ENCODE measurements at places on chromosomes 12 and 14.

DNA sequence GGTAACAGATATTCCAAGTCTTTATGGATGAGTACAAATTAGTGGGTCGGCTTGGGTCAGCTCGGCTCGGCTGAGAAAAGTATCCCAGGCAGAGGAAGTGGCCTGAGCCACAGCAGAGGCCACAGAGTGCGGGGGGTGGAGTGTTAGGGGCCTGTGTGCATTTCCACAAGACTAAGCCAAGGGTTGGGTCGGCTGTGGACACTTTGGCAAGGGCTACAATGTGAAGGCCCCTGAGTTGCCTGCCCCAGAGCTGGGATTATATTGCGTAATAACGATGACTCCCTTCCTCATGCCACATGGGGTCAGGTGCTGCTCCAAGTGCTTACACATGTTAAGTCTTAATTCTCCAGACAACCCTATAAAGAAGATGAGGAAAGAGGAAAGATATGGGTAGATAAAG lies 11.4 kb downstream of the EVL start:
- no peak for DNase-seq

- DNase-seq = peak; percentile 81
Observed at GRCh38 chr14:33938131-33938949, 12.5 kb downstream of the EGLN3 start.

- no peak for DNase-seq
Observed at GRCh38 chr14:63499701-63500250, 43.4 kb downstream of the PPP2R5E start.

DNA sequence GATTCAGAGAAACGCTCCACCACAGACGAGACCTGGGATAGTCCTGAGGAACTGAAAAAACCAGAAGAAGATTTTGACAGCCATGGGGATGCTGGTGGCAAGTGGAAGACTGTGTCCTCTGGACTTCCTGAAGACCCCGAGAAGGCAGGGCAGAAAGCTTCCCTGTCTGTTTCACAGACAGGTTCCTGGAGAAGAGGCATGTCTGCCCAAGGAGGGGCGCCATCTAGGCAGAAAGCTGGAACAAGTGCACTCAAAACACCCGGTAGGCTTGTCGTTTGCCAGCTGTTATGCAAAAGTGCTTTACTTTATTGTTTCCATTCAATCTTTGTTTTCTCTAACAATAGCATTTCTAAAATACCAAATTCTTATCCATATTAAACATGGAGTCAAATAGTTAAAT lies 287.3 kb downstream of the NAV3 start:
- no peak for DNase-seq

DNA sequence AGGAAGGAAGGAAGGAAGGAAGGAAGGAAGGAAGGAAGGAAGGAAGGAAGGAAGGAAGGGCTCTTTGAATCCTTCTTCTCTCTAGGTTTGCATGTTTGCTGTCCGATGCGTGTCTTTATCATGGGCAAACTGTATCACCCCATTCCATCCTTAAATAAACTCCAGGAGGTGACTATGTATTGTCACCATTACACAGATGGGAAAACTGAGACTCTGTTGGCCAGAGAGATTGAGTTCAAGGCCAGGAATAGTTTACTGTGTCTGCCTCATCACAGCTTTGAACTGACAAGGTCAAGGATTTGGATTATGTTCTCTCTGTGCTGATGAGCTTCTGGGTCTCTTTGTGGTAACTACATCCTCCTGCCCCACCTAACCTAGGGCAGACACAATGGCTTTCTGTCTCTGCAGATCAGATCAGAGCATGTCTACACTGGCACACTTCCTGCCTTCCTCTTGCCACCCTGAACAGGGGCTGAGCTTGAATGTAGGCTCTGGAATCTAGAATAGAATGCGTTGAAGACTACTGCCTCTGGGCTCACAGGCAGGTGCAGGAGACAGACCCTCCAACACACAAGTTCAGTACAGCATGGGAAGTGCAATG lies 78.9 kb upstream of the MAP1LC3B2 start:
- no peak for DNase-seq

GRCh38 chr12:47772094-47772660 lies 861 bp upstream of the SLC48A1 start:
- no peak for DNase-seq

DNA sequence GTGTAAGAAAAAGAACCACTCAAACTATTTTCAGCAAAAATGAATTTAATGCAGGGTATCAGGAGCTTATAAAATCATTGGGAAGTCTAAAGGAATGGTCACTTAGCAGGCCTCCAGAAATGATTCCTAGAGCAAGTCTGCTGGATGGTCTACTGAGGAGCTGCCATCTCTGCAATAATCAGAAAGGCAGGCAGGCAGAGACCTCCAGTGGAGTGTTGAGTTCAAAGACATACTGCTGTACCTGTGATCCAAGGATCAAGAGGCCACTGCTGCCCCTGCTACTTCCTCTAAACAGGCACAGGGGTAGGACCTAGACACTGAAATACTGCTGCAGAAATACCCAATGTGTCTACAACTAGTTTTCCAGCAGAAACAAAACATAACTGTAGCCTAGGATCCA lies 14.5 kb upstream of the KICS2 start:
- DNase-seq = no peak

DNA sequence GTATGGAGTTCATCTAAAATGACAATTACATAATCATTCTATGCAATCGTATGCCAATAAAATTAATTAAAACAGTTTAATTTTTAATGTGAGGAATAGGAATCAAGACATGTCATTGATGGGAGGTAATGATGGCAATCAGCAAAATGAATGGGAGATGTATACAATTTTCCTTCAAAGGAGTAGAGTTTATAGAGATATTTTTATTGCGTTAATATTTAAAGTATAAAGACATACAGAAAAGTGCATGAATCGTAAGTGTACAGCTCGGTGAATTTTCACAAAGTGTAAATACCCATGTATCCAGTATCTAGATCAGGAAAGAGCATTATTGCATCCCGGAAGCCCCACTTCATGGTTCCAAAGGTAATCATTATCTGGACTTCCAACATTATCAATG lies 1.2 kb downstream of the MIPOL1 start:
- DNase-seq = no peak

DNA sequence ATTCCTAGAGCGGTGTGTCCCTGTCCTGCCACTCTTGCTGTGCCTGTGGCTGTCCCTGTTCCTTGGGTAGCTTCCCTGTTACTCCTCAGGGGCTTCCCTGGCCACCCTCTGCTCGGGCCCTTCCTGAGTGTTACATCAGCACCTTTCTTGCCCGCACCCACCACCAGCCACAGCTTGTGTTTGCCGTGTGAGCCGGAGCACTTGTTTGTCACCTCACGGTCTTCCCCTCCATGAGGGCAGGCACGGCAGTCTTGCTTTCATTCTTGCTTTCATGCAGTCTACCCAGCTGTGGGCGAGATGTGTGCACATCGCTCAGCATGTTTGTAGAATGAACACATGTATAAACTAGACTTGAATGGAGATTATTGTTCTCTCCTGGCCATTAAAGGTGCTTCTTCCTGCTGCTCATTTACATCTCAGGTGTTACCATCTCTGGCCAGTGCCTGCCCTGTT lies 42.0 kb downstream of the TRAF3 start:
- DNase-seq = no peak

DNA sequence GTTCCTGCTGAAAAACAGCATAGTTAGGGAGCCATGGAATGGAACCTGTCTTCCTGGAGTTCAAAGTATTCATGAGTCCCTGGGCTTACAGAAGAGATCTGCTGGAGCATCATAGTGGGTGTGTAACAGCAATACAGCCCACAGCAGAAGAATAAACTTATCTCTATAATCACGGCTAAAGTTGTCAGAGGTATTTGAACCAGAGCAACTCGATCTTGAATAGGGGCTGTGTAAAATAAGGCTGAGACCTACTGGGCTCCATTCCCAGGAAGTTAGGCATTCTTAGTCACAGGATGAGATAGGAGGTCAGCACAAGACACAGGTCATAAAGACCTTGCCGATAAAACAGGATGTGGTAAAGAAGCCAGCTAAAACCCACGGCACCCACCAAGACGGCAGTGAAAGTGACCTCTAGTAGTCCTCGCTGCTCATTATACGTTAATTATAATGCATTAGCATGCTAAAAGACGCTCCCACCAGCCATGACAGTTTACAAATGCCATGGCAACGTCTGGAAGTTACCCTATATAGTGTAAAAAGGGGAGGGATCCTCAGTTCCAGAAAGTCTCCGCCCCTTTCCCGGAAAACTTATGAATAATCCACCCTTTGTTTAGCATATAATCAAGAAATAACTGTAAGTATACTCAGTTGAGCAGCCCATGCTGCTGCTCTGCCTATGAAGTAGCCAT lies 223.4 kb downstream of the PCNX1 start:
- DNase-seq = no peak

DNA sequence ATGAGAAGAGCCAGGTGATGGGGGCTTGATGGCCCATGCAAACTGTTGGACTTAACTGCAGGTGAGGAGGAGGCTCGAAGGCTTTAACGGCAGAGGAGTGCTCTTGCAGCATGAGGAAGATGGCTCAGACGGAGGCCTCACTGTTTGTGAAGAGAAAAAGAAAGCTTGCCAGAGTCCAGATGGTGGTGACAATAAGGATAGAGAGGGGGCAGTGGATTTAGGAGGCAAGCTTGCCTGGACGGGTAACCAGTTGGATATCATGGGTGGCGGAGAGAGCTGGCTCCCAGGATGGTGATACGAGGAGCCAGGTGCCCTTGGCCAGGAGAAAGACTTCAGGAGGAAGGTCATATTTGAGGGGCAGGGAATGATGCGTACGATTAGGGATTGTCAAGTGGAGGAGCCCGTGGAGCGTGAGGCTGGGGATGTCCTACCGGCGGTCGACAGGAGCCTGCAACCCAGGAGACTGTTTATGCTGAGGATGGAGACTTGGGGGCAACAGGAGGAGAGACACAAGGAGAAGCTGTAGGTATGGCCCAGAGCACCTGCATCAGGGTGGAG lies 71.8 kb downstream of the CACNA1C start:
- no peak for DNase-seq

GRCh38 chr12:12477532-12477890 lies 85.2 kb downstream of the DUSP16 start:
- DNase-seq = no peak

GRCh38 chr12:70252832-70253231 lies 9.6 kb downstream of the CNOT2 start:
- no peak for DNase-seq

- DNase-seq = peak; percentile 32
Observed at GRCh38 chr12:8844665-8845064, 22.2 kb downstream of the A2ML1 start.

DNA sequence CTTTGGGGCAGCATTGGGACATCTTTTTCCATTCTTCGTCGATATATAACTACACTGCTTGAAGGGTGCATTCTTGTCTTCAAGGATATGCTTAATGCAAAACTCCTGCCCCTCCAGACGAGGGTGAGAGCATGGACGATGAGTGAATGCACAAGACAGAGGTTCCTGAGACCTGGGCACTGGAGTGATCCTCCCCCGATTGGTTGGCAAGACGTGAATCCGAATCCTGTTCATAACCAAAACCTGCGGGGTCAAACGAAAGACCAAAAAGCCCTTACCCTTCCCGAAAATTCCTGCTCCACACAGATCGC lies 684 bp downstream of the KANSL2 start:
- DNase-seq = no peak

- no peak for DNase-seq
Observed at GRCh38 chr12:3614806-3615466, 123.9 kb downstream of the PRMT8 start.

- DNase-seq = no peak
Observed at GRCh38 chr14:88170333-88170732, 152.7 kb downstream of the KCNK10 start.
